Mesenchymal stem cell (in vitro differentiated cells and primary cell): ENCODE measurements at places on chromosomes 7 and 10.

- peak; percentile 46 for DNase-seq
These were observed 2.9 kb downstream of the IPMK start for GRCh38 chr10:58264780-58265179.

- DNase-seq: peak; percentile 45
These were observed 9.3 kb downstream of the MKLN1 start for GRCh38 chr7:131336956-131337355.

GRCh38 chr7:138254444-138254843 is 178.2 kb downstream of the AKR1D1 start:
- no peak for DNase-seq

GRCh38 chr10:22228167-22228938 is 10.5 kb upstream of the EBLN1 start:
- no peak for DNase-seq

- DNase-seq: no peak
These were observed 198.7 kb downstream of the ADARB2 start for GRCh38 chr10:1538531-1539061.

DNA sequence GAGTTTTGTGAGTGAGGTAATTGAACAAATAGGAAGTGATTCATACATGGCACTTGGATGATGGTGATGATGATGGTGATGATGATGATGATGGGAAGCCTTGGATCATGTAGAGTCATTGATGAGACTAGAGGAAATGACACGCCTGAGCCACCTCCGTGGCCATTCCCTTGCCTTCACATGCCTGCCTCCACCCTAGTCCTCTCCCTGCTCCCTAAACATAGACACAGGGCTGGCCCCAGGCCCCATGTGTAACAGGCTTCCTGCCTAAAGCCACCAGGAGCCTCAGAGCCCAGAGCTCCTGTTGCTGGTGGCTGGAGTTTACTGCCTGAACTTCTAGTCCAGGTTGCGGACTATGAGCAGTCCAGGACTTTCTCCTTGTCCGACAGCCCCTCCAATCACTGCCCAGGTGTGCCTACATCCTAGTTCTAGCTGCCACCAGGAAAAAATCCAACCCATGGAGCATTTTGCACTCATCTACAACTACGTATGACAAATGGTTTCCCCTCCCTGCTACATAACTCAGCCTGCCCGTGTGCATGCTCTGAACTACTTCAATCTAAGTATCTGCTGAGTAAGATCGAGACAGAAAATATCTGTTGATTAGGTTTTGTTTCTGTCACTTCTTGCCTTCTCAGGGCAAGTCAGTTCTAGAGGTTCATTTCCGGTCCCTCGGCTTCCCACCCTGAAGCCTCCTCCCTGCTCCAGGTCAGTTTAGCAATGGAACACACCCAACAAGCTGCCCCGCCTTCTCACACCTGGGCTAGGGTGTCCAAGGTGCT is 35.5 kb upstream of the KDM7A start:
- no peak for DNase-seq

DNA sequence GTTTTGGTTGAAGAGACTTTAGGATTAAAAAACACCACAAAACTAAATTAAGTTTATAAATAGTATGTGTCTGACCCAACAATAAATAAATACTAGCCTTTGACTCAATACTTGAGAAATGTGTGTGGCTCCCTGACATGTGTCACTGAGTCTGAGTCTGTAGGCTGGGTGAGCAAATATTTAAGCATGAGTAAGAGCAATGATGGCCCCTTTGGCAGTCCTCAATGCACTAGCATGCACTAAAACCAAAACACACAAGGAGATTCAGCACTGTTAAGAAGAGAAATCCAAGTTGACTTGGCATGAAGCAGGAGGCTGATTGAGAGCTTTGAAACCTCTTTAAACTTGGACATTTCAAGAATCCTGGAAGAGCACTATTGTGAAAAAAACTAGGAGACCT is 37.1 kb downstream of the CCDC71L start:
- peak; percentile 67 for DNase-seq

DNA sequence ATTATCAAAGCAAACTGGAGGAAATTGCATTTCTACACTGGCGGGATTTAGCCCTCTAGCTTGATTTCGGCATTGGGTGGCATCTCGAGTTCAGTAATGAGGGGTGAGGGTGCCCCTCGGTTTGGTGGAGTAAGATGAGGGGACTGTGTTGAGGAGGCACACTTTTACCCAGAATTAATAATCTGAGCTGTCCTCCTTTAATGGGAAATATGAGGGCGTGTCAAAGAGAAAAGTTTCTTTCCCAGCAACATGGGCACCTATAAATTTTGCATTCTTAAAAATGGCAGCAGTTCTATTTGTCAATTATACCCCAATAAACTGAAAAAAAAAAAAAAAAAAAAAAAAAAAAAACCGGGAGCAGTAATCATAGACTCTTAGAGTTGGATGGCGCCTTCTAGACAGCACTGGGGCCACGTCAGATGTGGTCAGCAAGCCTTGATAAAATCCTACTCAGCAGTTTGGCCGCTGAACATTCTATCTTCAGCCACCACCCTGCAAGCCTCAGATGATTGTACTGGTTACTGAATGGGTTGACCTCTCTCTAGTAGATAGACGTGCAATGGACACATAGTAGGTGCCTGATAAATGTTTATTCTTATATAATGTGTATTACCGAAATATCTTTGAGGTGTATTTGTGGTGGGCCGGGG is 931 bp downstream of the PAPSS2 start:
- DNase-seq: peak; percentile 85
